ENCODE measurements at places on chromosomes 5 and 9.

GRCh38 chr9:71812385-71812784, 44.1 kb upstream of the CEMIP2 start:
- DNase-seq: no peak

- no peak for DNase-seq
These were observed 193.2 kb upstream of the KIF2A start for GRCh38 chr5:62112689-62113228.

DNA sequence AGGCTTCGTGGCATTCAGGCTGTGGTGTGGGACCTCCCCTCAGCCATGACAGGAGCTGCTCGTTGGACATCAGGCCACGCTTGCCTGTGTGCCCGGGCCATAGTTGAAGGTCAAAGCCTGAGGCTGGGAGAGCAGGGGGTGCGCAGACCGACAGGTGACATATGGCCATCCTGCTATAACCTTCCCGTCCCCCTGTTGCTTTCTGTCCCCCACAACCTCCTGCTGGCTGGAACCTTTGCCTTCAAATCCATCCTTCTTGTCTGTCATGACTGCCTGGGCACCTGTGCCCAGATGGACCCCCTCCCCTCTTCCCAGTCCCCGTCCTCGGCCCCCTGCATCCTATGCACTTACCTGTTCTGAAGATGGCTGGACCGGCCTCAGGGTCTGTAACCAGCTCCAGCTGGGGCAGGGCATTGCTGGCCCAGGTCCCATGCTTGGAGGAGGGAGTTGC, 83.2 kb downstream of the WNK2 start:
- DNase-seq: no peak

DNA sequence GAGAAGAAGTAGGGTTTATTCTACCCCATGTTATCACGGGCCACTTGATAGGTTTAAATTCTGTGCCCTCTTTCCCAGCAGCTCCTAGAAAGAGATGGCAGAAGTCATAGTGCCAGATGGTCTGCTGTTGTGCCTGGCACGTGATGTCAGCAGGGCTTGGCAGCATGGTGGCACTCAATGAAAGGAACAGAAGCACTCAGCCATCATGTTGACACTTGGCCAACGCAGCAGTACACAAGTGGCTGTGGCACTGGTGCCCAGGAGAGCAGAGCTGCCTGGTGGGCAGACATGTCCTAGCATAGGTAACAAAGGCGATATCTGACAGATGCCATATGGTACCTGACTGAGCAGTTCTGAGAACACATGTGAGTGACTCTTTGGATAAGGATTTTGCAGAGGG, 796.4 kb upstream of the ACO1 start:
- DNase-seq: no peak

DNA sequence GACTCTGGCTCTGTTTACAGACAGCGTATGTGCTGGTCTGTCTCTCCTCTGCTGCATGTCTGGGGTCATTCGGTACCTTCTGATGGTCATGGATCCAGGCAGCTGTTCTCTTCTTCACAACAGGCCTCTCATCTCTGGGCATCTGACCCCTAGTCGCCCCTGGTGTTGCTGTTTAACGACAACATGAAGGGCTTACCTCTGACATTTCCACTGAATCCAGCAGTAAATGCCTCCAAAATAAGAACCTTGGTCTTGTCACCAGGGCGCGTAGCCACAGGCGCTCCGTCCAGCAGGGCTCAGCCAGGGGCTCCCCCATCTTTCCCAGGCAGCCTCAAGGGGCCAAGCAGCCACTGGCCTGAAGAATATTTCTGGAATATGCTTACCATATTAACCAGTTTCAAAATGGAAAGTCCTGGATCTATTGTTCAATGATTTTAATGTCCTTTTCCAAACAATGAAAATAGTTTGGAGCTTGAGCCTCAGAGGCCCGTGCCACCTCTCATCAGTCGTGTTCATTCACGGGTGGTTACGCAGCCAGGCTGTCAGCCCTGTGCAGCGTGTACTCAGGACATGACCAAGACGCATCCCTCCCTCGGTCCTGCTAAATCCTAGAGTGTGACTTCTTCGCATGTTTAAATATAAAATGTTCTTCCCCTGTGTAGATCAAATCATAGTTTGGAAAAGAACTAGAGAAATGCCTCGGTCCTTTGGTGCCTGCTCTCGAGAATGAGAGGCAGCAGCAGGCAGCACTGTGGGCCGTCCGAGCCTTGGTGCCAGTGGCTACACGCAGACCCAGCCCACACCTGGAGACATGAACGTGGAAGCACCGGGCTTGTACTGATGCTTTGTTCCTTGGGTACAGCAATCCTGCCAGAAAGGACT, 30.1 kb upstream of the LRRC14B start:
- no peak for DNase-seq

- DNase-seq: no peak
These were observed 12.9 kb downstream of the PHYHD1 start for GRCh38 chr9:128933731-128934130.

GRCh38 chr5:73591698-73592501, 26.4 kb downstream of the UTP15 start:
- DNase-seq: no peak

- DNase-seq: no peak
These were observed 6.3 kb upstream of the IL3 start for GRCh38 chr5:132054031-132054696.

Measured in NCI-H1048 (cell line).